Stimulated activated CD4-positive, alpha-beta T cell treated with anti-CD3 and anti-CD28 coated beads, Interleukin-12 subunit alpha, Interleukin-12 subunit beta, amount 100 ng/mL, for 24 hours (primary cell): ENCODE measurements at places on chromosomes 11 and 22.

DNA sequence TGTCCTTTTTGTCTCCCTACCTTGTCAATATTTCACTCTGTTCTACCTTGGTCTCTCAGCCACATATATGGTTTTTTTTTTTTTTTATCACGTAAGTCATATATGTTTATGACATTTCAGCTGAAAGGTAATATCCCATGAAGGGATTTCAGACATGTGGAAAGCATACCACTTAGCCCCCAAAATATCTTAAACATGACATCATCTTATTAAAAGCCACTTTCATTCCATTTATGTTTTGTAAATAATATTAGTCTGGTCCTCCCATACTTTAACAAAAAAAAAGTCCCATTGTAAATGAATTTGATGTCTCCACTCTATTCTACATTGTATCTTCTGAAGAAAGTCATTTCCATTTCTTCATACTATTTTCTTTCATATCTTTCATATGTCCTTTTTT is 85.4 kb downstream of the CSTPP1 start:
- DNase-seq, result no peak

GRCh38 chr11:129252621-129253020 is 60.5 kb upstream of the ARHGAP32 start:
- no peak for DNase-seq

DNA sequence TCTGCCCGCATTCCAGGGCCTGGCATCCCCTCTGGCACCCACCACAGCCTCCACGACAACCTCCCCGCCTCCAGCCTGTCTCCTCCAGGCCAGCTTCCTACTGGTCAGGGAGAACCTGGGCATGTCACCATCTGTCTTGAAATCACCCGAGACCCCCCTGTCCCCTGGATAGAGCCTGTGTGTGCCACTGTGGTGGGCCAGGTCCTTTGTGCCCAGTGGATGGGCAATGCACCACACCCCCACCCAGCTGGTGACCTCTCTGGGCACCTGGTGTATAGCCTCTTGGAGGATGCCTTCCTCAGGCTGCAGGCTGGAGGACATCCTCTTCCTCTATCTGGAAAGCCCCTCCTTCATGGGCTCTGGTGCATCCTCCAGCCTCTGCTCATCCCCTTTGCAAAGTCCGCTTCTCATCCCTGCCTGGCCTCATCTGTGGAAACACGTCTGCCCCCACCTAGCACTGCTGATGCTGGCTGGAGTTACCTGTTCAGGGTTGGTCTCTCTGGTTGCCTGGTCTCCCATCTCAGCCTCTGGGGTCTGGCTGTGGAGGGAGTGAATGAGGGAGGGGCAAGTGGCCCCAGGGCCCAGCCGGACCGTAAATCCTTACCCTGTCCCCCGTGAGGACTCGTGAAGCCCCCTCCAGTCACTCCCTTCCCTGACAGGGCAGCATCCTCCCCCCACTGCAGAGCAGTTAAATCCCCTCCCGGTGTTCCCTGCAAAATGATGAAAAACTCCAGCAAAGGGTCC is 589.6 kb downstream of the TBC1D22A start:
- no peak for DNase-seq

DNA sequence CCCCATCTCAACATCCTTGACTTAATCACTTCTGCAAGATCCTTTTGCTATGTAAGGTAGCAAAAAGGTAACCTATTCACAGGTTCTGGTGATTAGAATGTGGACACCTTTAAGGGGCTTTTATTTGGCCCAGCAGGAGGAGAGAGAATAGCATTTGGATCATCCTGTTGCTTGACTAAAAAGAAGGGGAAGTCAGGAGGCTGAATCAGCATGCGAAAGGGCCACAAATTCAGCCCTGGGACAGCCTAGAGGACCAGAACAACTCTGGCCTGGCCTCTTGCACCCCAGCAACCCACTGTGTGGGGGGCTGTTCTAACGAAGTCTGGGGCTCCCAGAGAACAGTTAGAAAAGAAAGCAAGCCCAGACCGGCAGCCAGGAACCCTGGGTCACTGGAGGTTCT is 3.2 kb upstream of the HMOX1 start:
- no peak for DNase-seq

DNA sequence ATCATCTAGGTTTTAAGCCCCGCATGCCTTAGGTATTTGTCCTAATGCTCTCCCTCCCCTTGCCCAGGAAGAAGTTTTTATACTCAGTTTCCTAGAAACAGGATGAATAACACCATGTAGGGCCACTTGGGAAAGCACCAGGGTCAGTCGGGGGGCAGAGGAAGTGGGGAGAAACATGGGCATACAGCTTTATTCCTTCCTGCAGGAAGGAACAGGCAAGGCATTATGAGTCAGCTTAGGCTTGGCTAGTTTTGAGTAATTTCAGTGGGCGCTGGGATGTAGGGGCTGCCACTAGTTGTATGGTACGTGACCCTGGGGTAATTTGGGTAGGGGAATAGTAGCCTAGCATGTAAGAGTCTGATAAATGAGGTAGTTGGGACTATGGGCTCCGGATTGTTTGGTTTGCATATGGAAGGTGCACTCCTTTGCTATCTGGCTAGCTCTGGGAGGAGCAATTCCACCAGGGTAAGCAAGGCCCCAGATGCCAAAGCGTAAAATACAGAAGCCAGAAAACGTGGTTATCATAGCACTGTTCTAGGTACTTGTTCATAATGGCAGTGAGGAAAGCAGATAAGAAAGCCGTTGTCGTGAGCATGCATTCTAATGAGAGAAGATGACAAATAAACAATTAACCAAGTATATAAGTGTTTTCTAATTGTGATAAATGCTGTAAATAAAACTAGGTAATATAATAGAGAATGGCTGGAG is 24.8 kb downstream of the ACER3 start:
- no peak for DNase-seq

GRCh38 chr11:72815110-72815618 is 953 bp downstream of the ATG16L2 start:
- no peak for DNase-seq

DNA sequence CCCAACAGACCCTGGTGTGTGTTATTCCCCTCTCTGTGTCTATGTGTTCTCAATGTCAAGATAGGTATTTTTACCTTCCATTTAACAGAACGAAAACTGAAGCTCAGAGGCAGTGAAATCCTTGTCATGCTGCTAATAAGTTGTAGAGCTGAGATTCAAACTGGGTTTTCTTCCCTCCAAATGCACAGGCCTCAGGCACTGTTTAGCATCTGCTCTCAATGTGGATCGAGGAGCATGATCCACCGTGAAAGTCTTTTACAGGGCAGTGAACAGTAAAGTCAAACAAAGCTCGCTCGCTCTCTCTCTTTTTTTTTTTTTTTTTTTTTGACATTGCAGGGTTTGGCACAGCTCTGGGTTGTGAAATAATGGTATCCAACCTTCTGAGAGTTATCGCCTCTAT is 401.0 kb upstream of the SYN3 start:
- no peak for DNase-seq

DNA sequence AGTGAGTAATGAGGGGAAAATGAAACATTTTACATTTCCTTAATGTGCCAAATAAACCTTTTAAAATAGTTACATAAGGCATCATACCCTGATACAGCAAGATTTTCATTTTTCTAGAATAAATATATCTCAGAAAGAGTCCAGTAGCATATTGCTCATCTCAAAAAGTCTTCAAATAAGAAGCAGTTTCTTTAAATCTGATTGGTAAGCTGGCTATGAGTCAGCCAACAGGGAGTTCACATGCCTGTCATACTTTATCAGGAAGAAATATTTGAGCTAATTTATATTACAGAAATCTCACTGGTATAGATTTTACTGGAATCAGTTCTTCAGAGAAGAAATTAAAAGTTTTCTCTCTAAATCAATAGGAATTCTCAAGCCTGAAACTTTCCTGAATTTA is 258.1 kb downstream of the C11orf87 start:
- no peak for DNase-seq

DNA sequence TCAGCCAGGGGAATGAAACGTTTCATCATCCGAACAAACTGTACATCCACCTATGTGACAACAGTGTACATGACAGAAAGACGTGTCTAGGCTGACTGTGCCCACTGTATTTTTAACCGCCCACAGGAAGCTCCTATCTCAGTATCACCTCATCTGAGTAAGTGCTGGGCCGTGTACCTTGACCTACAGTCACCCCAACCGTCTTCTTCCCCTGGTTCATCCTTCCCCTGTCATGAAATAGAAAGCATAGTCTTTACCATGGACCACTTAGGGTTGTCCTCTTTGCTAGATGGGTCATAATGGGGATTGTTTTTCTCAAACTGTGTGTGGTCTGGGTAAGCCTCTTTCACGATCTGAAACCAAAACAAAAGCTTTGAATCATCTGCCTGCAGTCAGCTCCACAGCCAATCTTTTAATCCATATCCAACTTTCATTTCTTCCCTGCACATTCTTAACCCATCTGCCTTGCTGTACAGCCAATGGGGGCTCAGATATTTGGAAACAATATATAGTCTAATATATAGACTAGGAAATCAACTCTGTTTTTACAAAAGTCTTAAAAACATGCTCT is 4.2 kb downstream of the THYN1 start:
- no peak for DNase-seq
